ENCODE measurements at places on chromosomes 13 and 19. TPM values are rescaled to one million over a fixed set of nuclear protein-coding genes. Genes with fewer than 3 reads are reported as not detected.

ZNF546 gene
- 5.6 TPM for total RNA-seq

PIK3R2 gene
- total RNA-seq, result 13.9 TPM

ZNF571 gene
- total RNA-seq, result 3.0 TPM

SHISA7 gene
- not detected for total RNA-seq

CGB1 gene
- not detected for total RNA-seq

ENOX1 gene
- total RNA-seq, result 1.2 TPM

Measured in aortic smooth muscle cell (primary cell).